ENCODE measurements at places on chromosomes 7 and 10.

DNA sequence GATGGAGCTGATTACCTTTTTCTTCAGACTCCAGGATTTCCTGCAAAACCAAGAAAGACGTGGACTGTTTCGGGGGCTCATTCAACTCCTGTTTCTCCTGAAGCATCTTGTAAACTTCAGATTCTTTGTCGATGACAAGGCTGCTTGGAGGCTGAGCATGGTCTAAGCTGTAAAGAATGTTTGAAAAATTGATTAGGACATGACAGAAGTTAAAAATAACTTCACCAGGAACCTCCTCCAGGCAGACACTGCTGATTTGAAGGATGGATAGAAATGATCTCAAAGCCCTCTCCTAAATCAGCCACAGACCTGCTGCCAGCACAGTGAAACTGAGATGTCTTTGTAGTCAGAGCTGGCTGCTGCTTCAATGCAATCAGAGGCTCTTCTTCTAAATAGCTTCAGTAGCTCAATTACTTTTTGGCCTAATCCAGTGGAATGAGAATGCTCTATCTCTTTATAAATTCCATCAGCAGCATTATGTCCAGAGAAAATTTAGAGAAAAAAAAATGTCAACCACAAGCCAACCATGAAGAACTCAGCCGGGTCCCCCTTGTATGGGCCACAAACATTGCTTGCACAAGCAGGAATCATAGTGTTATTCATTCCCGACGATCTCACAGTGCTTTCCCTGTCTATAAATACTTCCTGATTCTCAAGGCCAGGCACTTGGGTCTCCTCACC is 43.5 kb downstream of the PDLIM1 start:
- no peak for DNase-seq

GRCh38 chr7:154915600-154915999 is 87.3 kb downstream of the PAXIP1 start:
- DNase-seq, result no peak

- DNase-seq, result no peak
These were observed 599.6 kb downstream of the INHBA start for GRCh38 chr7:41103331-41103730.

- no peak for DNase-seq
These were observed at the start of gene AUTS2 for GRCh38 chr7:69598081-69598486. Gene AUTS2, plus strand, starts transcription at chr7:69598475. Its CDS starts 1,179 bp downstream, at chr7:69599654.

- peak; percentile 42 for DNase-seq
These were observed 621.9 kb downstream of the ACTR3B start for GRCh38 chr7:153381275-153382040.

DNA sequence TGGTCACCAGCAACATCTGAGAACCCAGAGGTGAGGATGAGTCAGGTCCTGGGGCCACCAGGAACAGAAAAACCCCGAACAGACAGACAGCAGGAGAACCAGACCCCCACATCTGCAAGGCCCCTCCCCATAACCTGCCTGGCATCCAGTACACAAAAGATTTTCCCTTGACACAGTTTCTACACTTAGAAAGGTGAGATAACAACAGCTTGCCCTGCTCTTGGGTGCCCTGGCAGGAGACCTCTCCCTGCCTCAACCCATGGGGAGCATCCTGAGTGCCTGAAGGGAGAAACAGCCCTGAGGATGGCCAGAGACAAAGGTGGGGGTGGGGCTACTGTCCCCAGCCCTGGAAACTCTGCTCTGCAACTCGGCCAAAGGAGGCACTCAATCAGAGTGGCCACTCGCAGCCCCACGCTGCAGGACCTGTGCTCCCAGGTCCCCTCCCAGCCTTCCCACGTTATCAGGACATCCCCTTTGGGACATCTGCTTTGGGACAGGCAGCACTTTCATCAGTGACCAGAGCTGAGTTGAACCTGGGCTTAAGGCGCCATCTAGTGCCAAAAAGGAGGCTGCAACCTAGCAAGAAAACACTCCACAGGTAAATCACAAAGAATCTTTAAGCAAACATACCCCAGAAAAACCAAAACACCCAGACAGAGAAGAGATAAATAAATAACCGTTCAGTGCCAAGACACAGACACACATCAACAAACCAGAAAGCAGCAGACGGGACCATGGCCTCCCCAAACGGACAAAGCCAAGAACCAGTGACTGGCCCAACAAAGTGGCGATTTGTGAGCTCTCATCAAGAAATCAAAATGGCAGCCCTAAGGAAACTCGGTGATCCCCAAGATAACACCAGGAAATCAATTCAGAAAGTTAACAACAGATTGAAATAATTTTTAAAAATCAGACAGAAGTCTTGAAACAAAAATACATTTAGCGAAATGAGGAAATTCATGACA is 233.7 kb downstream of the PTPRN2 start:
- peak; percentile 47 for DNase-seq

DNA sequence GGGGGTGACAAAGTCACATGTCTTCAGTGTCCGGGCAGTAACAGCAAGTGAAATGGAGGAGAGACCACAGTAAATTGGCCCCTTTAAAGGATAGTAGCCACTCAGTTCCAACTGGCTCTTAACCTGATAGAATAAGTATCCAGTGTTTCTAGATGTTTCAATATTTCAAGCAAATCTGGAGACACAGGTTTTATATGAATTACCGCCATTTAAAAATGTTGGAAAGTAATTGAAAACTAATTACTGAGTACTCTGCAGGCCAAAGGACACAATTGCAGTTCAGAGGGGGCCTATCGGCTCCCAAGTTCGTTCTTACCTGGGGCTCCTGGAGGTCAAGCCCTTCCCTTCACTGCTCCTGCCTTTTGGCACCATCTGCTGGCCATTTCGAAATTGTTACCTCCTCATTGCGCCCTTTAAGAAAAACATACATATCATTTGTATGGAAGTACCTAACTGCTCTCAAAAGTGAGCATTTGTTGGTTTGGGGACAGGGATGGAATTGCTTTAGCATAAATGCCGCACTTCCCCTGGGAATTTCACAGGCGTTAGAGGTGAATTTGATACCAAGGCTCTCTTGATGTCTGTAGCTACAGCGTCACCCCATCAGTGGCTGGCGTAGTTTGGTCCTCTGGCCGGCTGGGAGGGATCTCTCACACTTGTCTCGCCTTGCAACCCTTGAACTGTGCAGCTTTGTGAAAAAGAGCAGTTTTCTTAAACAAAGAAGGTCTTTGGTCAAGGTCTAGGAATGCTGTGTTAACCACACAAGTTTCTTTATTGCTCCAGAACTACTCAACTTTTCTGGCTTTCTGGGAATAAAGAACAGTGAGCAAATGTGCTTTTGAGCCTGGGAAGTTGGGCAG is 220.0 kb downstream of the ARHGAP21 start:
- peak; percentile 37 for DNase-seq

DNA sequence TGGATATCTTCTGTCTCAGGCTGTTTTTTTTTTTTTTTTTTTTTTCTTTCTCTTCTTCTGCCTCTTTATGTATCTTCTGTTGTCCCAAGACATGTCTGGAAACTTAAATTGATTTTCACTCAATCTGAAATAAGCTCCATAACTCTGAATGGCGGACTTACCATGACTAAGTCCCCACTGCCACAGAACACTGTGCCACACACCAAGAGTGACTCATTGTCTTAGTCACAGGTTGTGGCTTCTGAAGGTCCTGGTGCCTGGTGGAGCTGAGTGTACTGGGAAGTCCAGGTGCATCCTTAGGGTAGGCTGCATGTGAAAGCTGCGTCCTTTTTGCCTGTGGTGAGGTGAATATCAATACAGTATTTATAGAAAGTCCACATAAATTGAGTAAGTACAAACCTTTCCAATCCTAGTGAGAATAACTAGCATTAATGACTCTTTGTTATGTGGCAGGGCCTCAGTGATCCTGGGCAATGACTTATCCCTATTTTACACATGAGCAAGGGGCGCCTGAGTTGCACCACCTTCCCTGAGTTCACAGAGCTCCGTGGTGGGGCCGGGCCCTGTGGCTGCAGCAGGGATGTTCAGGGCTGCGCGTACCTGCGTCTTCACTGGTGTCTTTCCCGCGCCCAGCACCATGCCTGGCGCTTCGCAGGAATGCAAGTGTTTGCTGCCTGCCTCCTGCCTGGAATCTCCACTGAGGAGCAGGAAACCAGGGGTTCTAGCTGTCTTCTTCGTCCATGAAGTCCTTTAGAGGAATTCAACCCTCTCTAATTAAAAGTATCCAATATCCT is 4.3 kb downstream of the PFKP start:
- DNase-seq, result peak; percentile 71

- no peak for DNase-seq
These were observed 146.8 kb upstream of the SLC26A5 start for GRCh38 chr7:103592844-103593243.

DNA sequence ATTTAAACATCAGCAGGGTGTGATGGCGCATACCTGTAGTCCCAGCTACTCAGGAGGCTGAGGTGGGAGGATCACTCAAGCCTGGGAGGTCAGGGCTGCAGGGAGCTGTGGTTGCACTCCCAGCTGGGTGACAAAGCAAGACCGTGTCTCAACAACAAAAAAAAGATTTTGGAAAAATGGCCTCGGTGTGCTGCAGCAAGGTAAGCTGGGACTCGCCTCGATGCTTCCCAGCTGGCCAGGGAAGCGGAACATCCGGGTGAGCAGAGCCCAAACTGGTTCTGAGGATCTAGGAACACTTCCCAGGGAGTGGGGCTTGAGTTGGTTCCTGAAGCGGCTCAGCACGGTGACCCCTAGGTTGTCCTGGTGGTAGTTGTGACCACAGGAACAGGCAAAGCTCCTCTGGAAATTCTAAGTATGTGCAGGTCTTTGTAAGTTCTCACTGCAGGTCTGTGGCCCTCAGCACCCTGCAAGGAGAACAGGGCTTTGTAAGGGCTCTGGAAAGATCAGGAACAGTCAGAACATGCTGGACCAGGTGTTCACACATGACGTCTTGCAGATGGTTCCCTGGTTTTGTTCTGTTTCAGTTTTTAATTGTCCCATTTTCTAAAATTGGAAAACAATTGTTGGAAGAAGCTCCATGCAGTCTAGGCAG is 38.6 kb upstream of the ZMIZ2 start:
- DNase-seq, result no peak

DNA sequence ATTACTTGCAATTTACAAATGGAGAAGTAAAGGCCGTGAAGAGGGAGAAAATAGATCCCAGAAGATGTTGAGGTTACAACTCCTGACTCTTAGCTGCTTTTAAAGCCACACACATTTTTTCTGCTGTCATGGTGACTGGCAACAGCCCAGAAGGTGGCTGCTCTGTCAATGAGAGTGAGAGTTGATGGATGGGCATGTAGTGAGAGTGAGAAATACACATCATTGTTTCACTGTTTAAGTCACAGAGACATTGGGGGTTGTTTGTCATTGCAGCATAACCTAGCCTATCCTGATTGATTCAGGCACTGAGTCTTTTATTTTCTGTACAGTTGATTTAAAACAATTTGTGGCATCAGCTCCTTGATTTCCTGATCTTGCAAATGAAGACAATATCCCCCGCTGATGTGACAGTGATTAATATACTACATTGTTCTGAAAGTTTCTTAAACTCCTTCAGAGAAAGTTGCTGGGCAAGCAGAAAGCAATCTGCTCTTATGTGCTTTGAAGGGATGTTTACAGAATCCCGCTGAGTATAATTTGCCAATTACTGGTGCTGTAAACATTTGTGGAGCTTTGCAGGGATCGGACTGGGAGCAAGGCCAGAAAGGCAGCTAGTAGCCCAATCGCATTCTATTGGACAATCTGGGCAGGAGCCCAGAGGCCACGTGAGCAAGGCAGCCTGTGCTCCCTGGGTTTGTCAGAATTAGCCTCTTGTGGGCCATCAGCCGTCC is 229.6 kb downstream of the PRPF18 start:
- DNase-seq, result no peak

GRCh38 chr7:13998866-13999265 is 9.4 kb upstream of the ETV1 start:
- no peak for DNase-seq

DNA sequence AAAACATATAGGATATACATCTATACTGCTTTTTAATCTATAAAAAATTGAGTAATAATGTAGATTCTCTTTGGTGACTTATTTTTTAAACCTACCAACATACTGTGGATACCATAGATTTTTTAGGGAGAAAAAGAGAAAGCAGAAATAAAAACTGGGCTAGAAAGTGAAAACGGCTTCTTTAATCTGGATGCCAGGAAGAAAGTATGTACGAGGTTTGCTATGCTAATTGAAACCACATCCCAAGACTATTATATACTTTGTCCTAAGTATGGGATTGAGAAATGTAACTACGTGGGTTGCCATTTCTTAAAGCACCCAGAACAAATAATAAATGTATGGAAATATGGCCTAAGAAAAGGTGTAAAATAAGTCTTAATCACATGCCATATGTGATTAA is 129.0 kb upstream of the NFE2L3 start:
- no peak for DNase-seq

- no peak for DNase-seq
These were observed 743.8 kb upstream of the LRRN3 start for GRCh38 chr7:110347081-110347480.

- DNase-seq, result peak; percentile 37
These were observed 93.3 kb downstream of the ZNF777 start for GRCh38 chr7:149367418-149368180.

DNA sequence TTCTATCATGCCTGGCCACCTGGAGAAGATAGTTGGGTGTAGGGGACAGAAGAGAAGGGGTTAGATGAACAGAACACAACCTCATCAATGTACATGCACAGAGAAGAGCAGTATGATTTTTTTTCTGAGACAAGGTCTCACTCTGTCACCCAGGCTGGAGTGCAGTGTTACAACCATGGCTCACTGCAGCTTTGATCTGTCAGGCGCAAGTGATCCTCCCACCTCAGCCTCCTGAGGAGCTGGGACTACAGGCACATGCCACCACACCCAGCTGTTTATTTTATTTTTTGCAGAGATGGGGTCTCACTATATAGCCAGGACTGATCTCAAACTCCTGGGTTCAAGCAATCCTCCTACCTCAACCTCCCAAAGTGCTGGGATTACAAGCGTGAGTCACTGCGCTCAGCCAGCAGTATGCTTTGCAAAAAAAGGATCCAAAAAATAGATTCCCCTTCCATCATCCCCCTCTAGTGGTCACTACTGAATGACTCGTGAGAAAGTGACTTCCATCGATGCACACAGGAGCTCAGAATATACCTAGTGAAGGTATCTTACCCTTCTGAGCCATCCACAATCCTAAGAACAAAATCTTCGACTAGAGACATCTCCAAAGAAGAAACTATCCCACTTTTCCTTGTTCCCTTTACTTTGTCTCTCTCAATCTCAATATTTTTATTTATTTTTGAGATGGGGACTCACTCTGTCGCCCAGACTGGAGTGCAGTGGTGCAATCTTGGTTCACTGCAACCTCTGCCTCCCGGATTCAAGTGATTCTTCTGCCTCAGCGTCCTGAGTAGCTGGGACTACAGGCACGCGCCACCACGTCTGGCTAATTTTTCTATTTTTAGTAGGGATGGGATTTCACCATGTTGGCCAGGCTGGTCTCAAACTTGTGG is 21.0 kb downstream of the ZCWPW1 start:
- DNase-seq, result peak; percentile 69

GRCh38 chr7:23467806-23468525 is 2.3 kb downstream of the IGF2BP3 start:
- DNase-seq, result peak; percentile 84

GRCh38 chr7:136058546-136058945 is 81.4 kb upstream of the MTPN start:
- DNase-seq, result no peak
